Endodermal cell (in vitro differentiated cells): ENCODE measurements at places on chromosomes 2 and 18. TPM values are rescaled to one million over a fixed set of nuclear protein-coding genes. Genes with fewer than 3 reads are reported as not detected.
A peak's percentile ranks its signal among the peaks of the same experiment; 100 is the strongest.

DHRS9 gene
- not detected in 2 replicates for total RNA-seq

SPATA3 gene
- total RNA-seq, result not detected in 3 replicates

OSR1 gene
- total RNA-seq, result 0.17 to 0.59 TPM in 2 of 3 replicates, not detected in the other

SLC14A1 gene
- total RNA-seq, result not detected in 3 replicates

BIRC6 gene
- total RNA-seq, result 84.6 to 86.9 TPM (median 86.7 TPM) in 3 replicates

DNA sequence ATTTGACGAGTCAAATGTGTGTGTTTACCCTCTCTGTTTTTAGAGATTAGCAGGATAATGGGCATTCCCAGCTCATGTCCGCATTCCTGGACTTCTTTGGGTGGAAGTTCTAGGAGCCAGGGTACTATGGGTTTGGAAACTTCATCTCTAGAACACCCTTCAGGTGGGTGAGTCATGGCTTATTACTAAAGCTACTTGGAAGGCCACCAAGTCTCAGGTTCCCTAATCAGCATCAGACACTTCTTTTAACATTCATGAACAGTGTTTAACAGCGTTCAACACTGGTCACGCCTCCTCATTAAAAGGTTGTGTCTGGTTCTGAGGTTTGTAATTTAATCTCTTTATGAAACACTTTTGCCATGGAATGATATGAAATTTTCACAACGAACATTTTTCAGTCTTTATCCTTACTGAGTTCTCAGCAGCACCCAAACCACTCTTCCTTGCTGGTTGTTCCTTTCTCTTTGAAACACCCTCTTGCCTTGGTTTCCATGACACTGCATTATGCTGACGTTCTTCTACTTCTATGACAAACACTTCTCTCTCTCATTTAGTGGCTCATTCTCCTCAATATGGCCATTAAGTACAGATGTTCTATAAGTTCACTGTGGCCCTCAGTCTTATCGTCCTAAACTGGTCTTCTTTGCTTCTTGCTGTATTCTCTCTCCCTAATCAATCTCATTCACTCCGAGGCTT is 49.3 kb downstream of the MMADHC start:
- DNase-seq, result no peak

DNA sequence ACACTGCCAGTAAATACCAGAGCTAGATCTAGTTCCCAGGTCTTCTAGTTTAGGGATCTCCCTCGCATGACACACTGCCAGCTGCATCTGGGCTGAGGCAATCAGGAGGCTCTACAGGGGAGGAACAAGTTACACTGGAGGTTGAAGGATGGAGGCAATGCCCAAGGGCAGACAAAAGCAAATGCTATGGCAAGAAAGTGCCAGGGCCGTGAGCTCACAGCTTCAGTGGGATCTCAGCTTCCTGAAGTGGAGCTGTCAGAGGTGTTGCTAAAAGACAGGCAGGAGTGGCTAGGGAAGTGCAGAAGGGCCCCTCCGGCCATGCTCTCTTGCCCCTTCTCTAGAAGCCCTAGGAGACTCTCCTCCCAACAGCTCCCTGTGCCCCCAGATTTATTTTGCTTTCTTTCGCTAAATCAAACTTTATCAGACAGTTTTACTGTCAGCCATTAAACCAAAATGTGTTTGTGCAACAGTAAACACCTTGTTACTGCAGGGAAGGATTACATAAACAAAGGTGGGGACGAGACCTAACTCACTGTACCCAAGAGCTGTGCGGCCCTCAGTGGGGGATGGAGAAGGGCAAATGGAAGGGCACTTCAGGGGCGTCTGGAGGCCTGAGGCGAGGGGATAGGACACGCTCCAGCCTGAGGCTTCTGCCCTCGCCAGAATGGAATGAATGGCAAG is 39.4 kb upstream of the PKDCC start:
- DNase-seq, result no peak

DNA sequence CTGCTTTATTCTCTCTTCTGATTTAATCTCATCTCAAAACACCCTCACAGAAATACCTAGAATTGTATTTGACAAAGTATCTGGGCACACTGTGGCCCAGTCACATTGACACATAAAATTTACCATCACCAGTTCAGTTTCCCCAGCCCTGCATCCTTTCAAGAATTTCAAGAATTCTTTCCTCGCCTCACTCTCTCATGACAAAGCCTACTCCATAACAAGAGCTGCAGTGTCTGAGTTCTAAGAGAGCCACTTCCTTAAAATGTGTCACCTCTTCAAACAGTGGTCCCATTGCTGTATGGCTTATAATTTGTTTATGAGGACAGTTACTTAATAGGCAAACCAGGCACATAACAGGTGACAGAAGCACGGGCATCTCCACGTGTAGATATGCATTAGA is 90.9 kb upstream of the STK39 start:
- DNase-seq, result no peak

DNA sequence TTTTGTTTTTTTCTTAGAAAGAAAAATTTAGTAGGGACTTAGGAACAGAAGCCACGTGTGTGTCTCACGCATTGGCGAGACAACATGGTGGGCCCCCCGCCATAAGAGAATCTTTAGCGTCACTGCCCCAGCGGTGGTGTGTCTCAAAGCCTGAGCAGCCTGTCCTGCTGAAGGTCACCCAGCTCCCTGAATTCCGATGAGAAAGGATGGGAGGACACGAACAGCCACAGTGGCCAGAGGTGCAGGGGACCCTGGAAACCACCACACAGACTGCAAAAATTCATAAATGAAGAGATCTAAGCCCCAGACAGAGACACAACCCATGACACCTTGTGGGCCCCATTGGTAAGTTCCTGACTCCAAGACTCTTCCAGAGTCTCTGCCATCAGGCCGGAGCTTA is 266.1 kb upstream of the RAB6C start:
- no peak for DNase-seq

- DNase-seq, result peak; percentile 76
Observed at GRCh38 chr18:24989760-24990593, 362.0 kb downstream of the ZNF521 start.

DNA sequence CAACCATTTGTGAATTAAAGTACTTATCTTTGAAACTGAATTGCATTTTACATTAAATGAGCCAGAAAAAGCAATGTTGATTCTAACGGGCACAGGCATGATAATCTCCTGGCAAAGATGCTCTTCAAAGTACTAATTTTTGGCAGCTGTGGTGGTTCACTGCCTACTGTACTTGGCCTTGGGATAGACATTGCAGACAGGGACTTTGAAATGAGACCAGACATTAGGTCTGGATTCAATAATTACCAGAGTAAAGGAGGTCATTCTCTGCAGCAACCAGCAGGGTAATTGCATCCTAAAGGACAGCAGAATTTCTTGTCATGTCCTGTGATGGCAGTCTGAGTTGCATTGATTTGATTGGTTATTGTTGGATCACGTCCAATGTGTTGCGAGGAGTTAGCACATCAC is 986.5 kb downstream of the TDRD15 start:
- no peak for DNase-seq

GRCh38 chr2:94986392-94986963 is 39.0 kb upstream of the MAL start:
- DNase-seq, result peak; percentile 87

GRCh38 chr2:215019085-215019484 is 119.3 kb downstream of the ABCA12 start:
- DNase-seq, result no peak

- DNase-seq, result peak; percentile 33
Observed at GRCh38 chr18:23302851-23303527, 150.1 kb upstream of the RIOK3 start.

GRCh38 chr2:237253046-237253702 is 160.8 kb downstream of the COL6A3 start:
- DNase-seq, result no peak

DNA sequence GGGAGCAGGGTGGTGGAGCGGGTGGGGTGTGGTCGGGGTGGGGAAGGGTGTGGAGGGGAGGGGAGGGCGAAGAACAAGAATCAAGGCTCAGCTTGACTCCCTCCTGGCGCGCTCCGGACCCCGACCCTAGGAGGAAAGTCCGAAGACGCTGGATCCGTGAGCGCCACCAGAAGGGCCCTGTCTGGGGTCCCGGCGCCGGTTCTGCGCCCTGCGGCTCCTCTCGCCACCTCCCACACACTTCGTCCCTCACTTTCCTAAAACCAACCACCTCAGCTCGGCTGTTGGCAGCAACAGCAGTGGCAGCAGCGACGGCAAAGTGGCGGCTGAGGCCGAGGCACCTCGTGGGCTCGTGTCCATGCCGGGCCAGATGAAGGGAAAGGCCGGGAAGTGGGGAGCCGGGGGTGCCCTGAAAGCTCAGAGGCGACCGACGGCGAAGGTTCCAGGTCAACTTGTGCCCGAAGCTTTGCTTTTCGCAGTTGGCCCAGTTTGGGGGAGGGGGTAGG is 2.1 kb downstream of the KLHL14 start:
- peak; percentile 70 for DNase-seq

DNA sequence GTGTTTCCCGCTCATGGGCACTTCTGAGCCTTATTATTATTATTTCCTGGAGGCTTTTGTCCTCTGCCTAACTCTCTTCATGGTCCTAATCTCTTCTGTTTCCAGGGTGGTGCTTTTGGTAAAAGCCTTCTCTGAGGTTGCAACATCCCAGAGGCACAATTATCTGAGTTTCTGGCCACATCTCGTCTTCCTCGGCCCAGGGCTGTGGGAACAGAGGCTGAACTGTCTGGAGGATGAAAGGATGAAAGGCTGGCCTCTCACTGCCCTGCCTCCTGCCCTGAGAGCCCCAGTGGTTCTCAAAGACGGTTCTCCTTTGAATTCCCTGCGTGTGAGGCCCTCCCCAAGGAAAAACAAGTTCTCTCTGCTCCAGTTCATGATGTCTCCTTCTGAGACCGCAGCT is 13.8 kb downstream of the GYPC start:
- no peak for DNase-seq

DNA sequence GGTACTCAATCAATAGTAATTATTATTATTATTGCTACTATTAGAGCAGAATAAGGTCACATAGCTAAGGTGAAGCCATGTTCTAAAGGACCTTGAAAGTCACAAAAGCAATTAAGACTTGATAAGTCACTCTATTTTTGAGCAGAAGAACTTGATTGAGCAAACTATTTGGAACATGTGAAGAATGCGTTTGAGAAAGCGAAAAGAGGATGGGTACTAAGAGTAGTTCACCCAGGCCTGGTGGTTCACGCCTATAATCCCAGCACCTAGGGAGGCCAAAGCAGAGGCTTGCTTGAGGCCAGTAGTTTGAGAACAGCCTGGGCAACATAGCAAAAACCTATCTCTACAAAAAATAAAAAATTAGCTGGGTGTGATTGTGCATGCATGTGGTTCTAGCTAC is 7.2 kb upstream of the RTN4 start:
- DNase-seq, result no peak

GRCh38 chr18:74438091-74438490 is 19.0 kb downstream of the DIPK1C start:
- no peak for DNase-seq

- no peak for DNase-seq
Observed at GRCh38 chr2:230441227-230441897, 25.4 kb downstream of the SP100 start.
